Tongue (tissue), 3 donors: ENCODE measurements at places on chromosomes 16 and 17. TPM values are rescaled to one million over a fixed set of nuclear protein-coding genes. Genes with fewer than 3 reads are reported as not detected.

DNA sequence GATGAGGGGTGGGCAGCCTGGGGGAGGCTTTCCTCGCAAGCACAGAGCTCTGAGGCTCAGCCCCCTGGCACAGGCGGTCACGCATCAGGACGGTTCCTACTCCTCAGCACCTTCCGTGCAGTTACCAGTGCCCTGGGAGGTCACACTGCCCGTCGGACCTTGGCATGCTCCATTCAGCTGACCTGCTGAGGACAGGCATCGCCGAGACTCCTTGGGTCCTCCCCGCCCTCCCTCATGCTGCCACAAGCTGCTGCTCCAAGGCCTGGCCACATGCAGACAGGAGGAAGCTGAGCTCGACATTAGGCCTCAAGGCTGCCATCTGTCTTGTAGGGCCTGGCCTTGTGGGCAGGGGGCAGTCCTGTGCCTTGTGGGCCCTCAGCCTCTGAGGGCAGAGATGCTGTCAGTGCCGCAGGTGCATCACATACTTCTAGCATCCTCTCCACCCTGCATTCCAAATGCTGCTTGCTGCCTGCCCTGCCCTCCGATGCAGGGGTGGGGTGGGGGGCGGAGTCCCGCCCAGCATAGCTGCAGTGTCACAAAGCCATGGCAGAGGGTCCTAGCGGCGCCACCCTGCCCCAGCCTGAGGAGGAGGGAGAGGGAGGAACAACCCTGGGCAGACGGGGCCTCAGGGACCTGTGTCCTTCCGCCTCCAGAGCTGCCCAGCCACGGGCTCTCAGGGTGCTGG, 9.3 kb downstream of the C16orf90 start:
- DNase-seq, result no peak

The TOM1L2 gene
- 26.8 TPM for total RNA-seq

DNA sequence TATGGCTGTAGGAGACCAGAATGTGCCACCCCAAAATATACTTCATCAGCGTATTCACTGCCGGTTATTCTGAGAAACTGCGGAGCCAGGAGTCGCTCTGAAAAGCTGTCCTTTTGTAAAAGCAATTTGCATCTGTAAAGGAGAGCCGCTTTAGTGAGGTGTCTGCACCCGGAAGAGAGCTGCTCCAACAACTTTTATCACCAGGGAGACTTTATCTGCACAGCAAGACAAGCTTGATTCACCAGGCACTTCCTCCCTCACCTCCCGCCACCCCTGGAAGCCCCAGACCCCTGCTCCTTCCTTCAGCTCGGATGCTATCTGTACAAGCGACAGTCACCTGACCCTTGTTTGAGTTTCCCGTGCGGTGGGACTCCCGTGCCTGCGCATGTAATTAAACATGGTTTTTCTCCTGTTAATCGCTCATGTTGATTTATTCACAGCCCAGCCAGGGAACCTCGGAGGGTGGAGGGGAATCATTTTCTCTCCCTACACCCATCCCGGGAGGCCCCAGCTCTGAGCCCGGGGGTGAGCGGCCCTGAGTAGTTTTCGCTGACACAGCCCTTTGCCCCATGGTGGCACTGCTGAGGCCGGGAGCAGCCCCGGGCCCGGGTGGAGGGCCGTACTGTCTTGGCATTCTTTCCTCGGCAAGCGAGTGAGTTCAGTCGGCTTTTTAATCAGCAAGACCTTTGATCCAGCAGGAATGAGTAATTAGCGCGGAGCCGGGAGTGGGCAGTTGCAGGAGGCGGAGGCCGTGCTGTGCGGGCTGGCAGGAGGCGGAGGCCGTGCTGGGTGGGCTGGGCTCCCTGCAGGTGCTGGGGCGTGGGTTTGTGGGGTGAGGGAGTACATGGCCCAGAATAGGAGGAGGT, 222.7 kb upstream of the CIBAR2 start:
- DNase-seq, result no peak

The RAMP2 gene
- 11.9 TPM for total RNA-seq

DNA sequence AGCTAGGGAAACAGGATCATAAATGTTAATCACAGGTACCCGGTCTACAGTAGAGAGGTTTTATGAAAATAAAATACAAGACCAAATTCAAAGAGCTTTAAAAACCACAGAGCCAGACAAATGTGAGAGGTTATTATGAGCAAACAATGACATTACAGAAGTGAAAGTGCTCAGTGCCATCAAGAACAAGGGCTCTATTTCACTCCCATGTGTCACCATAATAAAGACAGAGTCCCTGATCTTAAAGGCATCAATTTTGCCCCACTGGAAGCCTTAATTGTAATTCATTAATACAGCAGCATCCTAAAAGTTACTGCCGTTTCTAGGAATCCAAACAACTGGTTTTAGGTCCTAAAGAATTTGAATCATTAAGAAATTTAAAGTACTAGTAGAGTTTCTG, 43.7 kb upstream of the CDRT4 start:
- DNase-seq, result no peak

The SPDYE4 gene
- total RNA-seq, result not detected

DNA sequence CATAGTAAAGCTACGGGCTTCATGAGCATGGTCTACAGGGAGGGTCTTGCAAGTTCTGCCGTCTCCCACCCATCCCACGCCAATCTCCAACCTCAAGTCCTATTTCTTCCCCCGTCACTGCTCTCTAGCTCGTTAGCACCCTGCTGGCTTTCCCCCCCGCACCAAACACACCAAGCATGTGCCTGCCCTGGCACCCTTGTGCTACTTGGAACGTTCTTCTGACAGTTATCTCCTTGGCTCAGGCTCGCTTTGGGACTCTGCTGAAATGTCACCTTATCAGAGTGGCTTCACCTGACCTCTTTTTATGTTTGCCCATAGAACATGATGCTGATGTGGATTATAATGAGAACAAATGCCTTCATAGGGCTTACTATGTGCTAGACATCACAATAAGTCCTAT, 21.9 kb downstream of the GLYR1 start:
- no peak for DNase-seq

- no peak for DNase-seq
Observed at GRCh38 chr16:63947022-63947421, 1174.8 kb downstream of the CDH11 start.

DNA sequence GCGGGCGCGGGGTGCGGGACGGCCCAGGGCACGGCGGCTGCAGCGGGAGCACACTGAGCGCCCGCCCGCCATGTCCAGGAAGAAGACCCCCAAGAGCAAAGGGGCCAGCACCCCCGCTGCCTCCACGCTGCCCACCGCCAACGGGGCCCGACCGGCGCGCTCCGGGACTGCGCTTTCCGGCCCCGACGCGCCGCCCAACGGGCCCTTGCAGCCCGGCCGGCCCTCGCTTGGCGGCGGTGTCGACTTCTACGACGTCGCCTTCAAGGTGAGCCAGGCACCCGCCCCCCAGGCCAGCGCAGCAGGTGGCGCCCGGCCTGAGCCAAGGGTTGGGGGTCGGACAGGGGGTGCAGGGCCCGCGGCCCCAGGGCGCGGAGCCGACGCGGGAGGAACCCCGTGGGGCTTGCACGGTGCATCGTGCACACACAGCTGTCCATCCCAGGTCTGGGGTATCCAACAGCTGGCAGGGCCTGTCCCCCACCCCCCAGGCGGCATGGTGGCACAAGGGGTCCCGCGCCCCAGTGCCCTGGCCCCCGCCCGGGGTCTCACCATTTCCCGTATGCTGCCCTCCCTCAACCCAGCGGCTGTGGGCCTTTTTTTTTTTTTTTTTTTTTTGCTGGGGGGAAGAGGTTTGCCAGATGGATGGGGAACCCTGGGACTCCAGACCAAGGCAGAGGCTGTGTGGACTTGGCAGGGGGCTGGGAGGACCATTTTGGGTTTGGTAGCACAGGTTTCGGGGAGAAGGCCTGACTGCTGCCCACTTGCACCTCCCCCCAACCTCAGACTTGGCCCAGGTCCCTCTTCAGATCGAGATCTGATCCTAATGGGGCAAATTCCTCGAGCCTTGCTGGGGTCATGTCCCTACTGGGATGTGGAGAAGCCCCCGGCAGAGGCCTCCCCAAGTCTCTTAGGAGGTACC, 547 bp downstream of the RAB26 start:
- no peak for DNase-seq

GRCh38 chr16:78987666-78988065, 612.9 kb downstream of the MAF start:
- DNase-seq, result no peak

The PHAF1 gene
- 16.3 TPM for total RNA-seq

GRCh38 chr16:63702981-63703590, 1418.8 kb downstream of the CDH11 start:
- DNase-seq, result no peak

The CCL14 gene
- 0.92 TPM for total RNA-seq

- no peak for DNase-seq
Observed at GRCh38 chr16:50814541-50814940, 72.7 kb downstream of the CYLD start.

The NKD1 gene
- total RNA-seq, result 15.7 TPM

GRCh38 chr17:30377574-30378240, 1.0 kb upstream of the CPD start:
- DNase-seq, result no peak

The ACAP1 gene
- total RNA-seq, result 1.7 TPM

The LGALS9C gene
- total RNA-seq, result 5.6 TPM

The CDH13 gene
- 106 TPM for total RNA-seq

GRCh38 chr17:40020146-40020545, 4.9 kb downstream of the CSF3 start:
- DNase-seq, result no peak

The APOH gene
- not detected for total RNA-seq

DNA sequence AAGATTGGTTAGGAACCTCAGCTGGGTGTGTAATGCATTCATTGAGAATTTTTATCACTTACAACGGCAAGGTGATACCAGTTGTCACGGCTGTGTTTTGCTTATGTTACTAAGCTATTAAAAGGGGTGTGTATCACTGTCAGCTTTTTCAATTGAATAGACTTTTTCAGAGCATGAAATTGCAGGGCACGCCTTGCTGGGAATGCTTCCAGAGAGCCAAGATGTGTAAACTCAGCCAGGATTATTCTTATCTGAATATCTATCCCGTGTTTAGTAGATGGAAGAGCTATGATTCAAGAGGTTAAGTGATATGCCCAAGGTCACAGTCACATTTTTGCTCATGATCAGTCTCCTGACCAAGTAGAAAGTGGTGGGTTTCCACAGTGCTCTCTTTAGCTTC, 6.6 kb upstream of the TEKT3 start:
- peak; percentile 72 for DNase-seq

- DNase-seq, result no peak
Observed at GRCh38 chr17:72759301-72759700, 333.2 kb downstream of the SLC39A11 start.

GRCh38 chr16:12498077-12498476, 305.6 kb downstream of the CPPED1 start:
- DNase-seq, result no peak

GRCh38 chr17:7951143-7951792, 19.3 kb downstream of the CNTROB start:
- DNase-seq, result no peak

DNA sequence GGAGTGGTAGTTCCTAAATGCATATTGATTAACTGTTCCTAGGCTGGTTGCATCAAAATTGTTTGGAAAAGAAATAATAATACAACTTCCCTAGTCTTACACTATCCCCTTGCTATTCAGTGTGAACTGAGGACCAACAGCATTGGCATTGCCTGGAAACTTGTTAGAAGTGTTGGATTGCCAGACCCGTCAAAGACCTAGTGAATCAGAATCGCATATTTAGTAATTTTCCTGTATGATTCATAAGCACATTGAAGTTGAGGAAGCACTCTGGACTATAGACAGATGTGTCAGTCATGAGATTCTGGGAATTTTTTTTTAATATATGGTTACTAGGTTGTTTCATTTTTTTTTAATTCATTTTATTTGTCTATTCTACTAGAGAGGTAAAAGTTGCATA, 34.7 kb upstream of the KCNJ16 start:
- DNase-seq, result no peak

DNA sequence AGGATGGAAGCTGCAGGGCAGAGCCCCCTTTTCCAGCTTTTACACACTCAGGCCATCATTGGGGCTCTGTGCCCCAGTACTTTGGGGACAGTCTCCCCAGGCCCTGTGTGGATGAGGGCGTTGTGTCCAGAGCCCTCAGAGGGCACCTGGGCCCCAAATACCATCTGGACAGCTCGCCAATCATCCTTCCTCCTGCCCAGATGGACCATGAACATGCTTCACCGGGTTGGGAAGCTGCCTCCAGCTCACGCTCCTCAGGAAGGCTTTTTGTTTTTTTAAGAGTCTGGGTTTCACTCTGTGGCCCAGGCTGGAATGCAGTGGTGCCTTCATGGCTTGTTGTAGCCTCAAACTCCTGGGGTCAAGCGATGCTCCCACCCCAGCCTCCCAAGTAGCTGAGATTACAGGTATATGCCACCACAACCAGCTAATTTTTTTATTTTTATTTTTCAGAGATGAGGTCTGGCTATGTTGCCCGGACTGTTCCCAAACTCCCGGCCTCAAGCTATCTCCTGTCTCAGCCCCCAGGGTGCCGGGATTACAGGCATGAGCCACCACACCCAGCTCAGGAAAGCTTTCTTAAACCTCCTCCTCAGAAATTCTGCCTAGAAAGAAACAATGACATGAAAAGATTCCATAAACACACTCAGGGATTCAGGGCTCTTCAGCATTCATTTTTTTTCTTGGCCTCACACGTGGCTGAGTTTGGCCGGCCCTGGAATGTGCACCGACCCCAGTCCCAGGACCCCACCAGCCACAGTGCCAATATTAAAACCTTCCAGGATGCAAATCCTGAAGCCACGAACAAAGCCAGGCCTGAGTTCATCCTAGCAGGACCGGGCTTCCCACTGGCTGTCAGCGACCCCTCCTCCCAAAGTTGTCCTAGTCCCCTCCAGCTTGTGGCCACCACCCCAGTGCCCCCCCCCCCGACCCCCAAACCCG, 27.4 kb upstream of the ZNF423 start:
- no peak for DNase-seq

GRCh38 chr16:66620429-66620795, 15.9 kb downstream of the CMTM3 start:
- no peak for DNase-seq

GRCh38 chr16:28823873-28824716, 1.3 kb downstream of the ATXN2L start:
- DNase-seq, result peak; percentile 99

DNA sequence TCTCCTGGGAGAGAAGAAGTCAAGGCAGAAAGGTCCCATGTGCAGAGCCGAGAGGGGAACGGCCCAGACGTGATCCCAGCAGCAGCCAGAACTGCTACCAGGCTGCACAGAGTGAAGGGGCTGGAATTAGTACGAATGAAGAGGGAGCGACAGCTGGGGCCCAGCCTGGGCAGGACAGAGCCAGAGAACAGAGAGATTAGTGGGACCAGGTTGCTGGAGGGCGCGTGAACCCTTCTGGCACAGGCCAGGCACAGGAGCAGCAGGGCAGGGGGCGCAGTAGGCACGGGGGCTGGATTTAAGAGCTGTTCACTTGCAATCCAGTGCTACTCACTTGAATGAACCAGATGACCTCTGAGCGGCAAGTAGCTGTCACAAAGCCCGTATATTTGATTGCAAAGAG, 66.9 kb downstream of the PLXDC1 start:
- DNase-seq, result peak; percentile 76

GRCh38 chr17:41284043-41284442, 8.5 kb downstream of the KRTAP9-7 start:
- no peak for DNase-seq
